Camera-type eye (tissue), 1 donor: ENCODE measurements at places on chromosomes 4 and X. TPM values are rescaled to one million over a fixed set of nuclear protein-coding genes. Genes with fewer than 3 reads are reported as not detected.

NPY2R gene
- 1.3 TPM for total RNA-seq

AMMECR1 gene
- total RNA-seq, result 13.1 TPM

USP26 gene
- total RNA-seq, result not detected

MAGEA8 gene
- total RNA-seq, result not detected

FAM156B gene
- total RNA-seq, result 33.8 TPM

LUZP4 gene
- not detected for total RNA-seq

TMEM144 gene
- 4.3 TPM for total RNA-seq

GLRA2 gene
- 13.6 TPM for total RNA-seq
